ENCODE measurements at places on chromosomes 4 and X. TPM values are rescaled to one million over a fixed set of nuclear protein-coding genes. Genes with fewer than 3 reads are reported as not detected.

- no peaks in the 10 kb centered on the region for H3K36me3 ChIP-seq
- H3K4me3 ChIP-seq, result no peak overlapping the region
- DNase-seq, result no peak
- H3K4me1 ChIP-seq, result peaks cover 23% of the 10 kb centered on the region
- H3K27me3 ChIP-seq, result no peaks in the 10 kb centered on the region
Observed at GRCh38 chr4:173214661-173215060, 46.0 kb downstream of the GALNT7 start.

The CT45A2 gene
- total RNA-seq, result not detected

- no peaks in the 10 kb centered on the region for H3K4me1 ChIP-seq
- no peaks in the 10 kb centered on the region for H3K27me3 ChIP-seq
- DNase-seq, result no peak
- H3K4me3 ChIP-seq, result no peak overlapping the region
- peaks cover 2% of the 10 kb centered on the region for H3K36me3 ChIP-seq
Observed at GRCh38 chrX:150465881-150466775, 102.3 kb upstream of the MTM1 start.

- H3K27me3 ChIP-seq, result no peaks in the 10 kb centered on the region
- H3K4me1 ChIP-seq, result no peaks in the 10 kb centered on the region
- no peak for DNase-seq
Observed at GRCh38 chrX:340641-341423, 22.2 kb upstream of the GTPBP6 start.

DNA sequence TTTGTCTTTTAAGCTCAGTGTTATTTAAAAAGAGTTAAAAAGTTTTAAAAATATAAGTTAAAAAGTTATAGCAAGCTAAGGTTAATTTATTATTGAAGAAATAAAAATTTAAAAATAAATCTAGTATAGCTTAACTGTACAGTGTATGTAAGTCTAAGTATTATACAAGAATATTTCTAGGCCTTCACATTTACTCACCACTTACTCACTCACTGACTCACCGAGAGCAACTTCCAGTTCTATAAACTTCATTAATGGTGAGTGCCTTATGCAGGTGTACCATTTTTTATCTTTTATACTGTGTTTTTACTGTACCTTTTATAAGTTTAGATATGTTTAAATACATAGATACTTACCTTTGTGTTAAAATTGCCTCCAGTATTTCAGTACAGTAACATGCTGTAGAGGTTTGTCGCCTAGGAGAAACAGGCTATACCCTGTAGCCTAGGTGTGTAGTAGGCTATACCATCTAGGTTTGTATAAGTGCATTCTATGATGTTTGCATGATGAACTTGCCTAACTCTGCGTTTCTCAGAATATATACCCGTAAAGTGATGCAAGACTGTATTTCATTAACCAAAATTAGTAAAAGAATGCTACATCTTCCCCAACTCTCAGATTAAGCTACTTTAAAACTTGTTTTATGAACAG, 202.9 kb downstream of the CFAP299 start:
- no peaks in the 10 kb centered on the region for H3K36me3 ChIP-seq
- H3K27me3 ChIP-seq, result peaks cover 14% of the 10 kb centered on the region
- H3K4me3 ChIP-seq, result no peak overlapping the region
- DNase-seq, result no peak
- H3K4me1 ChIP-seq, result peaks cover 32% of the 10 kb centered on the region
- no peak overlapping the region for H3K27ac ChIP-seq

DNA sequence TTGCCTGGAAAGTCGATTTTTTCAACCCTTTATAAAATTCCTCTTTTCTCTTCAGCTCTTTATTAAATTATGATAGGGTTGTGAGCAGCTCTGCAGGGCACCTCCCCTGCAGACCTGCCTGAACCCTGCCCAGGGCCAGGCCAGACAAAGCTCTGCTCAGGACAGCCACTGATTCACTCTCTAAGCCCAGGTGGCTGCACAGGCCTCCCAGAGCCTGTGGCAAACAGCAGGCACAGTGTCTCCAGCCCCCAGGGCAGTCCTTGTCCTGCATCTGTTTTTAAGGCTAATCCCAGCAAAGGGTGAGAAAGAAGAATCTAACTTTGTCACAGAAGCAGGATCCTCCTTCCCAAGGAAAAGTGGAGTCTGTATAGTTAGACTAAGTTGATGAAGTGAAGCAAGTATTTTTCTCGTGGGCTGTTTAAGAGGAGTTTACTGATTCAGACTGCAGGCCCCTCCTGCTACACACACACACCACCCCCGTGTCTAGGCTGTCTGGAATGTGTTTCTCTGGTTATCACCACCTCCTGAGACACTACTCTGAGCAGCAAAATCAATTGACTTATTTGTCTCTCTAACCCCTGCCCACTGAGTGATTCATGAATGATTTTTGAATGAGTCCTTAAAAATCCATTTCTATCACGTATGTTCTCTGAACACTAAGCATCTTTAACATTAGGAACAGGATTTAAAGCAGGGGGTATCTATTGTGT, 101.7 kb downstream of the CHIC2 start:
- DNase-seq, result no peak
- no peaks in the 10 kb centered on the region for H3K4me1 ChIP-seq
- no peaks in the 10 kb centered on the region for H3K36me3 ChIP-seq
- no peak overlapping the region for H3K27ac ChIP-seq
- H3K4me3 ChIP-seq, result no peak overlapping the region

The TMEM35A gene
- not detected for total RNA-seq

DNA sequence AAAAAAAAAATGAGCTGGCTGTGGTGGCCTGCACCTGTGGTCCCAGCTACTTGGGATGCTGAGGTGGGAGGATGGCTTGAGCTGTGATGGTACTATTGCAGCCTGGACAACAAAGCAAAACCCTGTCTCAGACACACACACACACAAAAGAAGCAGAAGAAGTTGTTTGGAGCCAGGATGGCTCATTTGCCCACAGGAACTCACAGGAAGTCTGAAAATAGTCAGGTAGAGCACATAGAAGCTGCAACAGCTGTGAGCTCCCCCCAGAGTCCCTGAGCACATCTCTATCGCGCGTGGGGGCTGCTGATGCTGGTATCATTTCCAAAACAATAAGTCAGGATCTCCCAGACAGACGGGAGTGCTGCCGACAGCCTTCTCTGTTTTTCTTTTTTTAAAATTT, 13.4 kb upstream of the DHRSX start:
- H3K4me1 ChIP-seq, result peaks cover 2% of the 10 kb centered on the region
- H3K27ac ChIP-seq, result no peak overlapping the region
- no peak overlapping the region for H3K4me3 ChIP-seq
- no peaks in the 10 kb centered on the region for H3K27me3 ChIP-seq
- DNase-seq, result no peak

DNA sequence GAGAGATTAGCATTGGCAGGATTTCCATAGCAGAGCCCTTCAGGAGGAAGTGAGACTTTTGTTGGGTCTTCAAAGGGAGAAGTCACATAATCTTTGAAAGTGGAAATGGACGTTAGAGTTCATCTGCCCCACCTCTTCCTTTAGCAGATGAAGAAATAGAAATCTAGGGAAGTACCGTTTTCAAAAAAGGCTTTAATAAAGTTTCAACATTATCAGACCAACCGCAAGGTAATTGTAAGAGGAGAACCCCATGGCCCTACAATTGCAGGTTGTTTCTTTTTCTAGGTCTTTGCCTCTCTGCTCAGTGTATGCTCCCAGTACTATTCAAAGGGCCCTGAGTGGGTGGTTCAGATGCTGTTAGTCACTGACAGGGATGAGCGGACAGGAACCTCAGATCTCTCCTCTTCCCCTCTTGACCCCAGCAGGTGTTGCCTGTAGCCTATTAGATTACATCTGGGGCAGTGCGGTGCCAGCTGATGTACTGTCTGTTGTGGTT, 48.6 kb upstream of the AP1S2 start:
- no peaks in the 10 kb centered on the region for H3K4me1 ChIP-seq
- no peaks in the 10 kb centered on the region for H3K36me3 ChIP-seq
- H3K4me3 ChIP-seq, result no peak overlapping the region
- no peak overlapping the region for H3K27ac ChIP-seq
- no peaks in the 10 kb centered on the region for H3K27me3 ChIP-seq

GRCh38 chrX:53356186-53356585, 66.3 kb downstream of the SMC1A start:
- DNase-seq, result no peak
- no peak overlapping the region for H3K27ac ChIP-seq
- H3K27me3 ChIP-seq, result no peaks in the 10 kb centered on the region
- no peaks in the 10 kb centered on the region for H3K36me3 ChIP-seq
- H3K4me1 ChIP-seq, result no peaks in the 10 kb centered on the region
- H3K4me3 ChIP-seq, result no peak overlapping the region

The IGFBP7 gene
- not detected for total RNA-seq

DNA sequence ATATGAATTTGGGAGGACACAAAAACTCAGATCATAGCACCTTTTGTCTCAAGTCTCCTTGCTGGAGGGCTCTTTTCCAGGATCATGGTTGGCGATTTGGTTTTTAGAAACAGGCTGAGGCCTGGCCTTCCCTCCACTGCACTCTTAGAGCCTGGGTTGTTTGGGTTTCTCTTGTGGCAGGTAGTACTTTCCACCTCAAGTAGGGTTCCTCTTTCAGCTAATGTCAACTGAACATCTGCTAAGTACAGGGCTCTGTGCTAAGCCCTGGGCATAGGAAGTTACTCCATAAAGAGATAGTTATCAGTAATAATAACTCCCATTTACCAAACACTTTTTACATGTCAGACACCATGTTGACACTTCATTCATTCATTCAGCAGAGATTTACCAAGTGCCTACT, 28.2 kb upstream of the APLN start:
- DNase-seq, result no peak
- H3K4me1 ChIP-seq, result peaks cover 2% of the 10 kb centered on the region
- H3K36me3 ChIP-seq, result no peaks in the 10 kb centered on the region

The SGMS2 gene
- 0.56 TPM for total RNA-seq

The FRMPD3 gene
- total RNA-seq, result not detected

The FAM199X gene
- total RNA-seq, result 7.8 TPM

The SAGE1 gene
- total RNA-seq, result not detected

GRCh38 chrX:115713460-115713859, 152.5 kb downstream of the PLS3 start:
- no peak for DNase-seq
- no peaks in the 10 kb centered on the region for H3K27me3 ChIP-seq

DNA sequence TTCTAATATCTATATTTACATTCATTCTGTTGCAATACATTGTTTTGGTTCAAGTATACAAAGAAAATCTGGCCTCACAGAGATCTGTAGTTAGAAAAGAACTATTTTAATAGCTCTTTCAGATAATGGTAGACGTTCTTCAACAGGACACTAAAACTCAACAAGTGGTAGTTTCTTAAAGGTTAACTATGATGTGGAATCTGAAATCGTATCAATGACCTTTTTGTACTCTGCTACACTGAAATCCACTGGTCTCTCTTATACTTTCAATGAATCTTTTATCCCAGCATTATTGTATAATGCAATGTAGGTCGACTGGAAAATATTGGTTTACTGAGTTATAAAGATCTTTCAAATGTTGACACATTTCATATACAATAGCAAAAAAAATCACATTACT, 12.7 kb downstream of the TMEM185A start:
- no peak overlapping the region for H3K4me3 ChIP-seq
- peaks cover 2% of the 10 kb centered on the region for H3K36me3 ChIP-seq
- DNase-seq, result no peak
- H3K27me3 ChIP-seq, result no peaks in the 10 kb centered on the region
- peaks cover 7% of the 10 kb centered on the region for H3K4me1 ChIP-seq
- H3K27ac ChIP-seq, result no peak overlapping the region

The PPP1R2C gene
- total RNA-seq, result not detected

GRCh38 chr4:76581077-76581962, 146.3 kb downstream of the SHROOM3 start:
- peaks cover 52% of the 10 kb centered on the region for H3K27me3 ChIP-seq
- no peaks in the 10 kb centered on the region for H3K36me3 ChIP-seq

The RTL3 gene
- not detected for total RNA-seq

DNA sequence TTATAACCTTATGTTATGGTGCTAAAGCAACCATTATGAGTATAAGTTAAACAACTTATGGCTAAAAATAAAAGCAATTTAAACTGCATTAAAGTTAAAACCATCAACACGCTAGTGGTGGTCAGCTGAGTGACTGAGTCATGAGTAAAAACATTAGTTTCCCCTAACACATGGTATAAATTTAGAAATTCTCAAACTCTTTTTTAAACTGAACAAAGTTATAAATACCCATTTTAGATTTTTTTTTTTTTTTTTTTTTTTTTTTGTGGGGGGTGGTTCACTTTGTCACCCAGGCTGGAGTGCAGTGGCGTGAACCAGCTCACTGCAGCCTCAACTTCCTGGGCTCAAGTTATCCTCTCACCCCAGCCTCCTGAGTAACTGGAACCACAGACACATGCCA, 5.4 kb upstream of the BBS7 start:
- peaks cover 42% of the 10 kb centered on the region for H3K27me3 ChIP-seq
- peaks cover 10% of the 10 kb centered on the region for H3K4me1 ChIP-seq
- H3K4me3 ChIP-seq, result no peak overlapping the region
- DNase-seq, result no peak
- no peaks in the 10 kb centered on the region for H3K36me3 ChIP-seq
- no peak overlapping the region for H3K27ac ChIP-seq

DNA sequence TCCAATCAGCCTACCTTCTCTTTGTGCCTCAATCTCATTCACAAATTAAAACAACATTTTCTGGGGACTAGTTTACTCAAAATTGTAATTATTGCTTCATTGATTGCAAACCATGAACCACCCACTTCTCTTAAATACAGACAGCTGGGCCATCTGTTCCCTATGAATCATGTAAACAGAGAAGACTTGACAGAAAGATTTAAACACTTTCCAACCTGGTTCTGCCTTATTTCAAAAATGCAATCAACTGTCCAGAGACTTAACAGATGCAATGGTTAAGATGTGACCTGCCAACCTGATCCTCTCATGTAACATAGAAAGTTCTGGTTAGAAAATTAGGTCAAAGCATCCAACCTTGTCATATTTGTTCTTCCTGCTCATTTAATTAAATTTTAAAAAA, 20.8 kb upstream of the SERTM2 start:
- H3K4me1 ChIP-seq, result no peaks in the 10 kb centered on the region
- no peaks in the 10 kb centered on the region for H3K36me3 ChIP-seq
- H3K27ac ChIP-seq, result no peak overlapping the region
- DNase-seq, result no peak
- no peak overlapping the region for H3K4me3 ChIP-seq

Data from activated naive CD8-positive, alpha-beta T cell treated with anti-CD3 and anti-CD28 coated beads for 36 hours (primary cell).